ENCODE measurements at places on chromosomes 16 and 17.

DNA sequence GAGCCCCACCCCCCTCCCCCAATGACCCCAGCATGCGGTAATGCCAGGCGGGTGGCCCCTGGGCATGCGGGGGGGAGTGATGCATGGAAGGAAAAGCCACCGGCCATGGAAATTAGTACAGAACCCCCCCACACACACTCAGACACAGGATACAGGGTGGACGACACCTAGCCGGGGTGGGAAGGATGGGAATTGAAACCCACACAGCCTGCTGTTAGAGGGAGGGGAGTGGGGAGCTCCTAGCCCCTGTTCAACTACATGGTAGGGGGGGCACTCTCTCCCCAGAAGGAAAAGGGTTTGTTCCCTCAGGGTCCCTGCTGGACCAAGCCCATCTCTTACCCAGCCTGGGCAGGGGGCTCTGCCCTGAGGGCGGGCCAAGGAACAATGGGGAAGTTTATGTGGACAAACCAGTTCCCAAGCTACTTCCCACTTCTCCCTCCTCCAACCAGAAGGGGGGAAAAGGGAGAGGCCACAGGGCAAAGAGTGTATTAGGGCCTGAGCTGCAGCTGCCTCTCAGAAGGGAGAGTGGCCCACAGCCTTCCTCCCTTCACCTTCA lies 5.2 kb downstream of the TMUB2 start:
- no peak for DNase-seq

DNA sequence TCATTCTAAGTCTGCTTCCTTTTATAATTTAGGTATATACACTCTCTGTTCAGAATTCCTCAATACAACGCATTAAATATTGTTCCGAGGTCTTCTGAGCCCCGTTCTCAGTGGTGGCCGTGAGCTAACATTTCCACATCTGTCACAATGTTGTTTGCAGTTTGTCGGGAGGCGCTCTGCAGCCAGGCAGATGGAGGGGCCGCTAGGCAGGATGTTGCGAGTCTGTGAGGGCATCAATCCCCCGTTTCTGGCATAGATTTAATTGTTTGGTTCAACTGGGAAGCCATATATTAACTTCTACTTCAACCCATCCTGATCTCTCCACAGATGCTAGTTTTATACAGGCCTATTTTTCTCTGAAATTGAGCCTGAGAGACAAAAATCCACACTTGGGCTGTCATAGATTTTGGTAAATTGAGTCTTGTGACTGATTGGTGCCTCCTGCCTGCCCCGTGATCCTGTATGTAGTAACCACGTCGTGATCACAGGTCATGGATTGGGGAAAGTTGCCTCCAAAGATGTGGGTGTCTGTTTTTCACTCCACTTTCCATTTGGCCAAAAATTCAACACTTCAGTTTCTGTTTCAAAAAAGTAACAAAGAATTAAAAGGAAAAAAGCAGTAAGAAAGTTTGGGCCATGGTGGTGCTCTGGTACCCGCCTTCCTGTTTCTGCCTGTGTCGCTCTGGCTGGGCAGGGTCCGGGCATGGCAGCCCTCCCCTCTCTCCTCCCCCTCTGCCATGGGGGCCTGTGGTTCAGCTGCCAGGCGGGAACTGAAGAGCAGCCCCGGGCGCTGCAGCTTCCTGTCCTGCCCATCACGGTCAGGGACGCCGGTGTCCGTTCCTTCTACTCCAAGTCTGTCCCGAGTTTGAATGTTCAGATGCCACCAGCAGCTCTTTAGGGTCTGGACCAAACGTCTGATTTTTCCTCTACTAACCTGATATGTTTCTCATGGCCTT lies 41.5 kb downstream of the RPTOR start:
- no peak for DNase-seq

DNA sequence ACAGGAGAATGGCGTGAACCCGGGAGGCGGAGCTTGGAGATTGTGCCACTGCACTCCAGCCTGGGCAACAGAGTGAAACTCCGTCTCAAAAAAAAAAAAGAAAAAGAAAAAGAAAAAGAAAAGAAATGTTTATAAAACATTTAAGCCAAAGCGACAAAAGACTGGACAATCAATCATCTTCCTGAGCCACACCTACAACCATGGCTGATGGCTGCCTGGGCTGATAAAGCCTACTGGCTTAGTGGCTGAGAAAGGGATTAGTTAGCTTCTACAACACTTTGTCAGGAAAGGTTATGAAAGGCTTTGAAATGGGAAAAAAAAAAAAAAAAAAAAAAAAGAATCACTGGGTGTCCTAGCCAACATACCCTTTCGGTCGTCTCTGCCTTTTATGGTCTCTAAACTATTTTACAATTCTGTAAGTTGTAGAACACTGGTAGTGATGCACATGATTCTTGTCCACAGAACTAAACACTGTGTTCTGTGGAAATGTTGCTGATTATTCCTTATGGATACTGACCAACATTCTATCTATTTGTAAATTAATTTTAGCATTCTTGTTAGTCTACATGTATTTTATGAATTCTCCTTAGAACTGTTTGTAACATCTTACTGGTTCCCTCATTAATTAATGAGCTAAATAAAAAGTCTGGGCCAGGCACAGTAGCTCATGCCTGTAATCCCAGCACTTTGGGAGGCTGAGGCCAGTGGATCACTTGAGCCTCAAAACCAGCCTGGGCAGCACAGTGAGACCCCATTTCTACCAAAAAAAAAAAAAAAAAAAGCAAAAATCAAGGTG lies 45.5 kb downstream of the ZZEF1 start:
- DNase-seq, result no peak

GRCh38 chr17:76432712-76433336 lies 20.1 kb downstream of the UBE2O start:
- DNase-seq, result no peak

GRCh38 chr16:68902003-68902968 lies 59.0 kb downstream of the TANGO6 start:
- DNase-seq, result no peak

DNA sequence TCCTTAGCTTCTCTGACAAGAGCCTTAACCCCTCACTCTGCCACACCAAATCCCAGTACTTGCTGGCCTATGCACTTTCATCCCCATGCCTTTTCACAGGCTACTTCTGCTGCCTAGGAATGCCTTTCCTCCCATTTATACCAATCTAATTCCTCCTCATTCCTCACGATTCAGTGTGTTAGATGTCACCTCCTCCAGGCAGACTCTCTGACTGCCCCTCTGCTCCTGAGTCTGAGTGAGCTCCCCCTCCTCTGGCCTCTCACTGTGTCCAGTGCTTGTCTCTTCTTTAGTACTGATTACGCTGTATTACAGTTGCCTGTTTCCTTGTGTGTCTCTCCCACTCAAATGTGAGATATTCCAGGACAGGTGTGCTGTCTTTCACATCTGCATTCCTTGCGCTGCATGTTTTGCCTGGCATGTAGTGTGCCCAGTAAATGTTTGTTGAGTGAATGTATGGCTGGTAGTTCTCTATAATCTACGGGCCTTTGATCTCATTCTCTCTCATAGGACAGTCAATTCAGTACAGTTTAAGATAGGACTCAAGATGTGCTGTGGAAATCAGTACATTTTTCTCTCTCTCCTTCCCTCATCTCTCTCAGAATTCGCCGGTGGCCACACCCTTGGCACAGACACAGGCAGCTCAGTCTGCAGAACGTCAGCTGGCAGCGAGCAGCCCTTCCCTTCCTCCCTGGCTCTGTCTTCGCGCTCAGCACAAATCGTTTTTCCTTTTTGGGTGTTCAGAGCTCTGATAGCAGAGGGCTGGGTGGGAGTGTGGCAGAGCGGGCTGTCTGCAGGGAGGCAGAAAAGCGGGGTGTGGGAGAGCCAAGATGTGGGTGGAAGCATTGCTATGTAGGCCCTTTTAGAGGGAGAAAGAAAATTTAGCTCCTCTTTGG lies 18.5 kb downstream of the ARL4D start:
- no peak for DNase-seq

DNA sequence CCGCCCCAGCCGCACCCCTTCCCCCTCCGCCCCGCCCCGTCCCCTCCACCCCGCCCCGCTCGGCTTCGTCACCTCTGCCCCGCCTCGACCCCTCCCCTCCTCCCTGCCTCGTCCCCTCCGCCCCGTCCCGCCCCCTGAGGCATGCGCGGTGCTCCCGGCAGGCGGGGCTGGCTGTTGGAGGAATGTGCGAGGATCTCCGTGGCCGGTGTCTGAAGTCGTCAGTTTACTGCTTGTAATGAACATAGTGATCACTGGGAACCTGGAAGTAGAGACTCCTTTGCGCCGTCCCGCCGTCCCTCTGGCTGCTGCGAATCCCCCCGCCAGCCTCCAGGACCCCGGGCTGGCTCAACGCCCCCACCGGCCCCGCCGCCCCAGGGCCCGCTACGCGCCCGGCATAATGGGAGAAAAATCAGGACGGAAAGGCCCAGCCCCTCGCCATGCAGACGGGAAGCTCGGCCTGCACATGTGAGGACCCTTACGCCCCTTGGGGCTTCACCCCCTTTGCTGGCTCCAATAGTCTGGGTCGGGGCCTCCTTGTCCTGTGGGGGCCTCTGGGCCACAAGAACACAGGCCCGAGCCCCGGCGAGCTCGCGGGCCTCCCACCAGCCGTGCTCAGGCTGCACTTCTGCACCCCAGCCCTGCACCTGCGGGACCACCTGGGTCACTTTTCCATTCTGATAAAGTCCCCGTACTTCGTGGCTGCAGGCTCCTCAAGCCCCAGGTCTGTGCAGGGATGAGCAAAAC lies 743.1 kb downstream of the KCNJ18 start:
- DNase-seq, result no peak

DNA sequence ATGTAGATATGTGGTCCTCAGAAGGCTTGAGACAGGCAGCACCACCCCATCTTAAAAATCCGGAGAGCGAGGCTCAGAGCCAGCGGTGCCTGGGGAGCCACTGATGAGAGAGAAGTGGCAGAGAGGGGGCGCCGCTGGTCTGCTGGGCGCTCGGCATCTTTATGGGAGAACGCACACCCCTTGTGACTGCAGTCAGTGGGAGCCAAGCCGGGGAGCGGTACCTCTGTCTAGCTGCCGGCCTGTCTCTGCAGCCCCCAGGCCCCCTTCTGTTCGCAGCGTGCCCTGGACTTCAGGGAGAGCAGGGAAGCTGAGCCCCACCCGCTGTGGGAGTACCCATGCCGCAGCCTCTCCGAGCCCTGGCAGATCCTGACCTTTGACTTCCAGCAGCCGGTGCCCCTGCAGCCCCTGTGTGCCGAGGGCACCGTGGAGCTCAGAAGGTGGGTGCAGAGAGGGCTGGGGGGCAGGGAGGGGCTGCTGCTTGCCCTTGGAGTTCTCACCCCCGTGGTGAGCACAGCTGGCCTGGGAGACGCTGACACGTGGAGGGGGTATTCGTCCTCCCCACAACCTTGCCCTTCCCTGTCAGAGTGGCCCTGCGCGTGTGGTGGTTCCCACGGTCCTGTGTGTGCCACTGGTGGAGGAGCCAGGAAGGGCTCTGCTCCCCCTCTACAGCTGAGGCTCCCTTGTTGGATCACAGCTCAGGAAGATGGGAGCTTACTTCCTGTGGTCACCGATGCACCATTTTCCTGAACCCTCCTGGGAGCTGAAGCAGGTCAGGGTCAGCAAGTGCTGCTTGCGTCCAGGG lies 44.8 kb downstream of the PRMT7 start:
- no peak for DNase-seq

GRCh38 chr16:424033-424622 lies 1.3 kb upstream of the RAB11FIP3 start:
- DNase-seq, result no peak

GRCh38 chr17:27802962-27803680 lies 2.8 kb upstream of the NOS2 start:
- no peak for DNase-seq

DNA sequence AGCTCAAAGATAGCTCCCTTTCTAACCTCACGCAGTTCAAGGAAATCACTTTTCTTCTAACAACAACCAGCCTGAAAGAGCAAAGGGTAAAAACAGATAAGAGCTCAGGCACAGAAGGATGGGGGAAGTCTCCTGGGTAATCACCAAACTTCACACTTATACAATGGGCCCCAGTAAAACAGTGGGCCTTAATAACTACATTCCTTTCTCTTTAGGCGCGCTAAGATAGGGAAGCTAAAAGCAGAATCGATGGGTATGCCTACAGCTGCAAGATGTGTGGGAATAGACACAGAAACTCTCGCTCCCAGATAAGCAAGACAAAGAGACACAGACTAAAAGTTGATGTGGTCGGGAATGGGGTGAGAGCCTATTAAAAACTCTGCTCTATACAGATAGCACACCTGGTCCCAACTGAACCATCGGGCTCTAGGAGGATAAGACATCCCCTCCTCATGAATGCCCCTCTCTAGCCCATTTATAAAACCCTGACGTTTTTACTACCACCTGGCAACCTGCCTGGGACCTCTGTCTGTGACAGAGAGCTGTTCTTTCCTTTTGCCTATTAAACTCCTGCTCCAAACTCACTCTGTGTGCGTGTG lies 826 bp downstream of the LYZL6 start:
- DNase-seq, result no peak

GRCh38 chr17:34154961-34155730 lies 99.9 kb upstream of the CCL2 start:
- DNase-seq, result no peak

- no peak for DNase-seq
These were observed 12.7 kb downstream of the MAPT start for GRCh38 chr17:45906927-45907622.

DNA sequence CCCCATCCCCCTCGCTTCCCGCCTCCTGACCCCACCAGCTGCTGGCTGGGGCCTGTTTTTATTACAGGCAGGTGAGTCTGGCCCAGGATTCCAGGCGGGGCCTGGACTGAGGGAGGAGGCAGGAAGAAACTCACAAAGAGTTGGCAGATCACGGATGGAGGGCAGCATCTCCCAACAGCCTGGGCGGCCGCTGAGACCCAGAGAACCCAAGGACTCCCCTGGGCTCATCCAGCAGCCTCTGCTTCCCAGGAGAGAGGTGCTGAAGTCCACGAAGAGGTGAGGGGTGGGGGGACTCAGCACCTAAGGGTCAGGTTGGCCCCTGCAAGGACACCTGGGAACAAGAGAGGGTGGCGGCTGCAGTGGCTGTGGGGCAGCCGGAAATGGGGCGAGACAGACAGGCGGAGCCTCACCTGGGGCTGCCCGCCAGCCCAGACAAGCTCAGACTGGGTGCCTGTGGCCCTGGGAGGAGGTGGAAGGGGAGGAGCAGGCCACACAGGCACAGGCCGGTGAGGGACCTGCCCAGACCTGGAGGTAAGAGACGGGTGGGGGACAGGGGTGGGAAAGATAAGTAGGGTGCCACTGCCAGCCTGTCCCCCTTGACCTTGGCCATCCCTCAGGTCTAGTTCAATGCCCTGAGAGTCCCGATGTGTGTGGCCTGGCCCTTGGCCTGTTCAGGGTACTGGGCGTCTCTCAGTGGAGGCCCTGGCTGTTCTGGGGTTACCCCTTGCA lies 8.7 kb upstream of the ADGRG1 start:
- no peak for DNase-seq

Data from activated CD4-positive, CD25-positive, alpha-beta regulatory T cell treated with anti-CD3 and anti-CD28 coated beads, Interleukin-2, amount 50 U/mL, for 16 hours (primary cell).